Stimulated activated effector memory CD8-positive, alpha-beta T cell treated with anti-CD3 and anti-CD28 coated beads, Interleukin-12 subunit alpha, Interleukin-12 subunit beta, amount 100 ng/mL, for 72 hours (primary cell): ENCODE measurements at places on chromosomes 13 and 19.

DNA sequence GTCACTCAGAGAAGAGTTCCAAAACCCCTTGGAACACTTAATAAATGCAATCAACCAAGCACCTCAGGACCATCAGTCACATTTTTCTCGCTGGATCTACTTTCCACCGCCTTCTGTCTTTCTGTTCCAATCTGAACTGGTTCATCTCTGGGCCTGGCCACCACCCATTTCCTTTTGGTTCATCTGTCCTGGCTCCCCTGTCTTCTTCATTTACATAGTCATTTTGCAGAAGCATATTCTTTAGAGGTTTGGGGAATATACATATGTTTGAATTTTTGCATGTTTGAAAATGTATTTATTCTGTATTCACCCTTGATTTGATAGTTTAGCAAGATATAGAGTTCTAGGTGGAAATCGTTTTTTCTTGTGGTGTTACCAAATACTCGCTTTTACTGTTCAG lies 188.2 kb downstream of the MTUS2 start:
- no peak for DNase-seq

DNA sequence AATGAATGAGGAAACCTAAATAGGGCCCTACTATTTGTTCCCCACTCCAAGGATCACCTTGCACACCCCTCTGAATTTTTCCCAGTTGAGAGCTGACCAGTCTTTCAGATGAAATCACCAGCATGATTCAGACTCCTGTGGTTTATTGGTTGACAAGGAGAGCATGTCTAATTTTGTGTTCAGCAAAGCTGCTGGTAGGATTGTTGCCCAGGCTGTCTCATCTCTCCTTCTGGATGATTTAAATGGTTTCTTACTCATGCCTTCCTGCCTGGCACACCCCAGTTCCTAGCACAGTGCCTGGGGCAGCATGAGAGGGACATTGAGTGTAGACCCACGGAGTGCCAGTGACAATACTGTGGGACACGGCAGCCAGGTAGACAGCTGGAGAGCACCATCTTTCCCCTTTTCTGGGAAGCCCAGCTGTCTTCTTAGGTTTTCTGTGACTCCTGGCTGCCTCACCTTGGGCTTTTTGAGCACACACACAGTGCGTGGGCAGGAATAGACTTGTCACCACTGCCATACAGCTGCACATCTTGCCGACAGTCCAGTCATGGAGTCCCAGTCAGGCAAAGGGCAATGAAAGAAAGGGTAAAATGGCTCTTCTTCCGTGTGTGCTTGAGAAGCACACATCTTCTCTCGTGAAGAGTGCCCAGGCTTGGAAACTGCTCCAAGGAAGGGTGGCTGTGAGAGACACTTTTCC lies 12.3 kb downstream of the FGF9 start:
- DNase-seq: no peak

- no peak for DNase-seq
Measured at GRCh38 chr13:110442930-110443621, 118.4 kb downstream of the RAB20 start.

- DNase-seq: no peak
Measured at GRCh38 chr19:341386-342127, 3.0 kb downstream of the MIER2 start.

DNA sequence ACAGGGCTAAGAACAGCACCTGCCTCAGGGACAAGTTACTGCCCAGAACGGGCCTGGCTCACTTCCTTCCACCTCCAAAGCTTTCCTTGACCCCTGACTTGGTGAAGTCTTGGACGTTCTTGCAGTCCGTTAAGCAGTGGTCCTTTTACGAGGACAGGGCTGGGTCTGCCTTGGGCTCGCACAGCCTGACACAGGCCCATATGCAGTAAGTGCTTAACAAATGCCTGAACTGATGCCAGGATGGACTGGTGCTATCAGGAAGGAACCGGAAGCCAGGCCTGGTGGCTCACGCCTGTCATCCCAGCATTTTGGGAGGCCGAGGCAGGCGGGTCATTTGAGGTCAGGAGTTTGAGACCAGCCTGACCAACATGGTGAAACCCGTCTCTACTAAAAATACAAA lies 1.8 kb upstream of the PLK5 start:
- no peak for DNase-seq

DNA sequence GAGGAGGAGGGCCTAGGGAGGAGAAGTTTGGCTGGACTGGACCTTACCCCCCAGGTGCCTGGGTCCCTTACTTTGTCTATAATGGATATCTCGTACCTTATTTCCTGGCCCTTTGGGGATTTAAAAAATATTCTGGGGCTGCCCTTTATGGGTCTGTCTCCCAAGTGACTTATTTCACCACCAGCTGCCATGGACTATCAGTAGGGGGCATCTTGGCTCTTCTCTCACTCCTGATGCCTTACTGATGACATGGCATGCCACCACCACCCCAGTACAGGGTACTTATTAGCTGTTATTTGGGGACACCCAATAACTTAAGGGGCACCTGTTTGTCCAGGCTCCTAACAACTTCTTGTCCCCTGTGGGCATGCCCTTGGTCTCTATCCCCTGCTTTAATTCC lies 38.0 kb downstream of the NFIX start:
- DNase-seq: no peak

DNA sequence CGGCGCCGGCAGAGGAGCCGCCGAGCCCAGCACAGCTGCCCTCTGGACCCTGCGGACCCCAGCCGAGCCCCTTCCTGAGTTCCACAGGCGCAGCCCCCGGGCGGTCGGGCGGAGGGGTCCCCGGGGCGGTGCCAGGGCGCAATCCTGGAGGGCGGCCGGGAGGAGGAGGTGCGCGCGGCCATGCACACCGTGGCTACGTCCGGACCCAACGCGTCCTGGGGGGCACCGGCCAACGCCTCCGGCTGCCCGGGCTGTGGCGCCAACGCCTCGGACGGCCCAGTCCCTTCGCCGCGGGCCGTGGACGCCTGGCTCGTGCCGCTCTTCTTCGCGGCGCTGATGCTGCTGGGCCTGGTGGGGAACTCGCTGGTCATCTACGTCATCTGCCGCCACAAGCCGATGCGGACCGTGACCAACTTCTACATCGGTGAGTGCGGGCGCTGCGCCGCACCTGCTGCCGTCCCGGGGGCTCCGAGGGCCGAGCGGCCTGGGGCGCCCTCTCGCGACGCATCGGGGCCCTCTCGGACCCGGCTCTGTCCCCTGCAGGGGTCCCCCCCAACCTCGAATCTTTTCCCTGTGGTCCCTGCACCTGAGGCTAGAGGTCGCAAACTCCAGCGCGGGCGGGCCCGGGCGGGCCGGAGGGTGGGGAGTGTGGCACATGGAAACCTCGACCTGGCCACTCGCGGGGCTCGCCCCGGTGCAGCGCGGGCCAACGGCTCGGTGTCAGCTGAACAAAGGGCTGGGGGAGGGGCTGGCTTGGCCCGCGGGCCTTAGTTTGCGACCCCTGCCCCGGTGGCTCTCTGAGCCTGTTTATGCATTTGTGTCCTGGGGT lies at the start of gene KISS1R:
KISS1R (plus strand) TSS at position 11 of the 829 bp plus-strand sequence; CDS start at position 181, 170 bp downstream.
- DNase-seq: no peak

- no peak for DNase-seq
Measured at GRCh38 chr13:81683521-81683920, 1342.6 kb upstream of the SPRY2 start.

DNA sequence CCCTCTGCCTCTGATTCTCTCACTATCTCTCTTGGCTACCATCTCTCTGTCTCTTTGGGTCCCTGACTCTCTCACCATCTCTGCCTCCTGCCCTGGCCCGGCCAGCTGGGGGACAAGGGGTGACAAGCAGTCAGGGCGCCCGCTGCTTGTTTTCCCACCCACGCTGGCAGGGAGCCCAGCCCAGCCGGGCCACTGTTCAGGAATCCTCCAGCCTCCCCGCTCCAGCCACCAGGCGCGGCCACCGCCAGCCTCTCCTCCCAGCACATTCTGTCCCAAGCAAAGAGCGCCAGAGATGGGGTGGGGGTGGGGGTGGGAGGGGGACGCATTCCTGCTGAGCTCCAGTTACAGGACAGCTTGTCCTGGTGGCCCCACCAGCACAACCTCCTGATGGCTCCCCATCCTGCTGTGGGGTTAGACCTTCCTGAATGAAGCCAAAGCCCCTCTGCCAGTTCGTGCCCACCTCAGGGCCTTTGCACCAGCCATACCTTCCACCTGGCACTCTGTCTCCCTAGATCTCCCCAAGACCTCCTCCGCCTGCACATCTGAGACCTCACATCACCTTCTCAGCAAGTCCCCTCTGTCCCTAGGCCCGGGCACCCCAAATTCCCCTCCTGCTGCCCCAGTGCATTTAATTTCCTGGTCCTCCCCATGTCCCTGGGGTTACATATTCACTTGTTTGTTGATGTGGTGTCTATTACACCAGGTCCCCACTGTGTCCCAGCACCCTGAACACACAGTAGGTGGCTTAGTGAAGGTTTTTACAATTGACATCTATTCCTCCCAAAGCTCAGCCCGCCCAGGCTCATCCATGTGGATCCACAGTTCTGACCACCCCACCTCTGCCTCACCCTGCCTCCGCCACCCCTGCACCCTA lies 12.5 kb downstream of the ARRDC2 start:
- DNase-seq: no peak

DNA sequence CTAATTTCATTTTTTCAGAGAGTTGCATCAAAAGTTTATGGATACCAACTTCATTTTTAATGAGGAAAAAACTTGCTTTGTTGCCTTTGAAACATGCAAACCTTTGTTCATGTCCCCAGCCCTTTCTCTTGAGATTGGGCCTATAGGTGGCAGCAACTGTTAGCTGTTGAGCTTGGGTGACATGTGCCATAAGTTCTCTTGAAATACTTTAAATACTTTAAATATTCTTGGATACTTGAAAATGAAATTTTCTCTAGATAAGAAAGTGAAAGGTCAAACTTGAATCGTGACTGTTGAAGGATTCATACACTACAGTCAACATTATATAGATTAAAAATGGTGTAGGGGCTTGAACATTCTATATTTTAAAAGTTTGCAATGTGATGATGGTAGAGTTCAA lies 294.9 kb downstream of the NDFIP2 start:
- no peak for DNase-seq

GRCh38 chr19:46256855-46257254 lies 27.3 kb downstream of the IGFL1 start:
- DNase-seq: no peak

GRCh38 chr19:2634960-2635359 lies 67.5 kb downstream of the GNG7 start:
- DNase-seq: no peak

- DNase-seq: no peak
Measured at GRCh38 chr13:67833564-67833963, 603.4 kb upstream of the PCDH9 start.

- DNase-seq: no peak
Measured at GRCh38 chr13:101139081-101139480, 277.2 kb downstream of the NALCN start.

DNA sequence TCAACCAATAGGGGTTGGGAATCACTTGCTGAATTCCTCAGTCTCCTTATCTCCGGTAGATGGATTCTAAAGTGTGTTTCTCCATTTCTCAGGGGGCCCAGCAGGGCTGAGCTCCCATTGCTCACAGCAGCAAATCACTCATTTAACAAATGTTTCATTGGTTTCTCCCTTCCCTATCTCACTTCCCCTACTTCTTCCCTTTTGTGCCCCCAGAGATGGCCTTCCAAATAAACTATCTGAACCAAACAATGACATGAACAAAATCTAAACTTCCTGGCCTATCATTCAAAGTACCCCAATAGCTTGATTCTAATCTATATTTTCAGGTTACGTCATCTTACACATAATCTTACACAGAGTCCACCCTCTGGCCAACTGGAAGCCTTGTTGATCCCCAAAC lies 60.4 kb downstream of the DLEU7 start:
- no peak for DNase-seq

DNA sequence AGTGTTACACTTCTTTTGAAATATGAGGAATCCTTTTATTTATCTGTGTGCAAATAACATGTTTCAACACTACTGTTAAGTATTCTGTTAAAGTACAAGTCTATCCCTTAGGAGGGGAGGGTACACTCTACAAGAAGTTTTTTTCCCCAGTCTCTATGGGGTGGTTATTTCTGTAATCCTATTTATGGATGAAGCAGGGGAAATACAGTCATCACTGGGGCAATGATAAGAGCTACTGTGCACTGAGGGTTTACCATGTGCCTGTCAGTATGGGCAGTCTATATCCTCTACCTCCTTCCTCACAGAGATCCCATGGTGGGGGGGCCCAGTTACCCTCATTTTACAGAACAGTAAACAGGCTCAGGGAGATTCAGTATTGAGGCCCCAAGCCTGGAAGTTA lies 16.6 kb upstream of the TRIM13 start:
- DNase-seq: no peak
